ENCODE measurements at places on chromosomes 6 and 20. TPM values are rescaled to one million over a fixed set of nuclear protein-coding genes. Genes with fewer than 3 reads are reported as not detected.

Gene IL20RA
- polyA plus RNA-seq: 2.1 TPM

Gene PTPRT
- 0.53 TPM for polyA plus RNA-seq

Gene OXT
- polyA plus RNA-seq: 0.60 TPM

Gene AGER
- 28.0 TPM for polyA plus RNA-seq

Gene OVOL2
- polyA plus RNA-seq: 0.60 TPM

Gene ETV7
- polyA plus RNA-seq: not detected

Gene TTBK1
- polyA plus RNA-seq: 0.37 TPM

Gene TMC2
- polyA plus RNA-seq: 0.50 TPM

Gene GSTA3
- polyA plus RNA-seq: 0.52 TPM

DNA sequence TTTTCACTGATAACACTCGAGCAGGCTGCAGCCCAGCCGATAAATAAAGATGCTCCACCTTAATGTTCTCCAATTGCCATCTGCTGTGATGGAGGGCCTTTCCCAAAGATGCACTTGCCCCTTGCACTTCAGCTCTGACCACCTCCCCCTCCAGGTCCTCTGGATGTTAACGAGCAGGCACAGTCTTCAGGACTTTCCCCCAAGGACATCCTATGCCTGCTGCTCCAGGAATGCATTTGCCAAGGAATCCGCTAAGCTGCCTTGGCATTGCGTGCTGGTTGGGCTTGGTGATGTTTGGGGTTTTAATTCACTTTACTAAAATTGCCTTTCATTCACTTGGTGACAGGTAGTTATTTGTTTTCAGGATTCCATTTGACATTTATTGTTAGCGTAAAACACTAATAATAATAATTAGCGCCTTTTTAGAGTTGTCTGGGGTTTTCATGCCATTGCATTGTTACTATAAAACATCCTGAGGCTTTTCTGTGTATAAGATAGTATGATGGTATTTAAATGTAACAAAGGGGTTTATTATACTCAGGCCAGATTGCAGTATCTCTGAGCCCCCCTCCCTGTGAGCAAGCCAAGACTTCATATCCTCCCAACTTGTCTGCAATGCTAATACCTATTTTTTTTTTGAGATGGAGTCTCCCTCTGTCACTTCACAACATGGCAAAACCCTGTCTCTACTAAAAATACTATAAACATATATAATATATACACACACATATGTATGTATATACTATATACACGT, 66.7 kb upstream of the TSHZ2 start:
- no peak for DNase-seq

DNA sequence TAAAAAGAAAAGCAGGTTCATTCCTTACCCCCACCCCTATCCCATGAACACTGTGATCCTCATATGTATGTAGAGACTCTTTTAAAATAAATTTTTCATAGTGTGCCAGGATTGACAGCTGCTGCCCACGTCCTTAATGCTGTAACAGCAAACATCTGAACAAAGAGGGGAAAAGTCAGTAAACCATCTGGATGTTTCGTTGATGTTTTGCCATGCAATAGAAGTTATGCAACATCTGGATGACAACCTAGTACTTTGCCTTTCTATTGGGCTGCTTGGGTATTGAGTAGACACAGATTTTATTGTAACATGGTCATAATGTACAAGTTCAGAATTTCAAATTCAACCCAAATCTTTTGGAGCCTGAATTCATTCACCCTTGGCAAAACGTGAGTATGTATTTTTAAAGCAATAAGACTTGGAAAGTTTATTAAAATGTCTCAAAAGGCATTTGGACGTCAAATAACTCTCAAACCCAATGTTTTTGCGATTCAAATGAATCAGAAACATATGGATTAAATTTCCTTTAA, 500.3 kb downstream of the DHX35 start:
- DNase-seq: no peak

DNA sequence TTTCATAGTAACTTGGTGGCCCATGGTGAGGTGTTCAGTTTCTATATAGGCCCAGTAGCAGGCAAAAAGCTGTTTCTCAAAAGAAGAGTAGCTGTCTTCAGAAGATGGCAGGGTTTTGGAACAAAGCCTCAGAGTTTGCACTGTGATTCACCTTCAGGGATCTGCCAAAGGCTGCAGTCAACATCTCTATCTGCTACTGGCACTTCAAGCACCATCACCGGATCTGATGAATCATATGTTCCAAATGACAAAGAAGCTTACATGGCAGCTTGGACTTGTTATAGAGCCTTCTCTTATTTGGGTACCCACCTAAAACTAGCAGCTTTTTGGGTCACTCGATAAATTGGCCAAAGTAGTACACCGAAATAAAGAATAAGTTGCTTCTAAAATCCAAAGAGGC, 39.5 kb downstream of the PKIB start:
- DNase-seq: no peak

DNA sequence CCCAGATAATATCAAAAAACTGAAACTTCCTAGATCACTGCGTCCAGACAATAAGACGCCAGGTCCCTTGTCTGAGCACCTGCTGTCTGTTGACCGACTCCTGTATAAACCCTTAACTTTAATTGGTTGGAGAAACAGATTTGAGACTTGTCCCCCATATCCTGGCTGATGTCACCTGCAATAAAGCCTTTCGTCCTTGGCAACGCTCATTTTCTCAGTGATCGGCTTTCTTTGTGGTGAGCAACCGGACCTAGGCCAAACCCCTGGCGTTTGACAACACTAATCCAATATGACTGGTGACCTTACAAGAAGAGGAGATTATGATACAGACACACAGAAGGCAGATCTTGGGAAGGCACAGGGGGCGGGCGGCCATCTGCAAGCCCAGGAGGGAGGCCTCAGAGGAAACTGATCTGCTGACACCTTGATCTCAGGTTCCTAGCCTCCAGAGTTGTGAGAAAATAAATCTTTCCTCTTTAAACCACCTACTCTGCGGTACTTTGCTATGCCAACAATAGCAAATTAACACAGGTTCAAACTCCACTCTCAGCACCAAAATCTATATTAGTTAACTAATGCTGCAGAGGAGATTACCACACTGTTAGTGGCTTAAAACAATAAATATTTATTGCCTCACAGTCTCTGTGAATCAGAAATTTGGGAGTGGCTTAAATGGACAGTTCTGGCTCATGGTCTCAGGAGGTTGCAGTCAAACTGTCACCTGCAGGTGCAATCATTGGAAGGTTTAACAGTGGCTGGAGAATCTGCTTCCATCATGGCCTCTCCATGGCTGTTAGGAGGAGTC, 178.7 kb downstream of the OTOR start:
- no peak for DNase-seq

DNA sequence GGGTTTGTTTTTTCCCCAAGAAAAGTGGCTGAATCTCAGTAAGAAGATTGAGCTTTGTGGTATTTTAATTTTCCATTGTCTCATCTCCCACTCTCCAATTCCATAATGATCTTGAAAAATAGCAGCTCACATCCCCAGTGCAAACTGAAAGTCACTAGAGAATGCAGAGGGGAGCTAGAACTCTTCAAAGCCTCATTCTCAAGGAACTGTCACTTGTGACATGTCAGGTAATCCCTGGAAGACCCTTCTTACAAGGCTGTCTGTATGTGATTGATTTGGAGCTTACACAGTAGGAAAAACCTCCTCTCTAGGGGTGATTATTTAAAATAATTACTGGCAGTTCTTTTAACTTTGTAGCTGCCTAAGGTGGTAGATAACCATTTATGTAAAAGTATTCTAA, 420.4 kb downstream of the CDH26 start:
- DNase-seq: no peak

DNA sequence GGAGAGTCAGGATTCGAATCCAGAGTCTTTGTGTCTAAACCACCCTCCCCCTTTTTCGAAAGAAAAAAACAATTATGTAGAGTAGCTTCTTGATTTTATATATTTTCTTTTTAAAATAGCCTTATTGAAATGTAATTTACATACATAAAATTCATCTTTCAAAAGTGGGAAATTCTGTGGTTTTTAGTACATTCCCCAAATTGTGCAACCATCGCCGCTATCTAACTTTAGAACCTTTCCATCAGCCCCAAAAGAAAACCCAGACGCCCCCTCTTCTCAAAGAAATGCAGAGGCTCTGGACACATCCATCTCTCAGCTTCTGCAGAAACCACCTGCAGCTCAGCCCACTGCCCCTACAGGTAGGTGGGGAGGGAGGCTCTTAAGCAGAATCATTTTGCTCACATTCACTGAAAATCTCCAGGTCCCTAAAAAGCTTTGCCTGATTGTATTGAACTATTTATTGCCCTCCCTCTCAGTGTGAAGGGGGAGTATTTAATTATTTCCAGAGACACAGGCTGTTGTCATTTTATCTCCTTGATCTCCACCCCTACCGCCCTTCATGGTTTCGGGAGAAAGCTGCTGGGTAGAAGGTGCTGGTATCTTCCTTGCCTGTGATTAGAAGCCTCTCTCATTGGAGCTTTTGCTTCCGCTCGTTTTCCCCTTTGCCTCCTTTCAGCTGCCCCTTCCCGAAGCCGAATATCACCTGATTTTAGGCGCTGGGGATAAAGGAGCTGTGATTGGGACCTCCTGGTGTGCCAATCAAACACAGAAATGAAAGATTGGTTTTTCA, 68.7 kb upstream of the KCNG1 start:
- no peak for DNase-seq

GRCh38 chr6:109966299-109966698, 11.8 kb upstream of the GPR6 start:
- no peak for DNase-seq

DNA sequence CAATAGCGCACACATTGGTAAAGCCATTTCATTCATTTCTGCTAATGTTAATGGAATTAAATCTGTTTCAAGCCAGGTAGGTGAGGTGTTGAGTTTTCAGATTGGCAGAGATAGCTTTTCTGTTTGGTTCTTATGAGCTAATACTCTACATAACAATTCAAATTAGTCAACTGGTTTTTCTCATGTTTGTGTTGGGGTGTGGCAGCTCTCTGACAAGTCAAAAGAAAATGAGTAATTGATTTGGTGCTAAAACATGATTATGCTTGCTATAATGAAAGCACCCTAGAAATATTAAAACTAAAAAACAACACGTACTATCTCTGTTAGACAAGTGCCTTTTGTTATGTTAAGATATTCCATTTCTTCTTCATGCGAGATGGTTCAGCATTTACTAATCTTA, 13.6 kb downstream of the PPP1R14C start:
- DNase-seq: no peak

DNA sequence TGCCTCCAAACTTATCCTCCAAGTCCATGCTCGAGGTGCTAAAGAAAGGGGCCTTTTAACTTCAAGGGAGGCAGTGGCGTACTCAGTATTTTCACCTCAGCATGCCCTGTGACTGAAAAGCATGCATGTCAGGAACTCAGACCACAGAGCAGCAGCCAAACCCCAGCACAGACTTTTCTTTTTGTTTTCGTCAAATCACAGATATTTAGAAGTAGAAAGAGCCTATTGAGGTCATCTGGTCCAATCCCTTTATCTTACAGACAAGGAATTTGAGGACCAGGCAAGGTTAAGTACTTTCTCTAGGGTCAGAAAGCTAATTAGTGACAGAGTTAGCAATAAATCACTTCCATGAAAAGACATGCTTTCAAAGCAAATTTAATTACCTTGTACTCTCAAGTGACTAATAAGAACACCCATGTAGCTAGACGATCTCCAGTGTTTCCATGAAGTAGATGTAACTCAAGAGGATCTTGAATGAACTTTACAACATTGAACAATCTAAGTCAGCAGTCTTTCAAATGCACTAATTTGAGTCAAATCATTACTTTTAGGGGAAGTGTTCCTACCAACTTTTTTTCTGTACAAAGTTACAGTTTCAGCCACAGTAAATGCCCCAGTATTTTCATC, 35.9 kb downstream of the MOXD1 start:
- DNase-seq: no peak

DNA sequence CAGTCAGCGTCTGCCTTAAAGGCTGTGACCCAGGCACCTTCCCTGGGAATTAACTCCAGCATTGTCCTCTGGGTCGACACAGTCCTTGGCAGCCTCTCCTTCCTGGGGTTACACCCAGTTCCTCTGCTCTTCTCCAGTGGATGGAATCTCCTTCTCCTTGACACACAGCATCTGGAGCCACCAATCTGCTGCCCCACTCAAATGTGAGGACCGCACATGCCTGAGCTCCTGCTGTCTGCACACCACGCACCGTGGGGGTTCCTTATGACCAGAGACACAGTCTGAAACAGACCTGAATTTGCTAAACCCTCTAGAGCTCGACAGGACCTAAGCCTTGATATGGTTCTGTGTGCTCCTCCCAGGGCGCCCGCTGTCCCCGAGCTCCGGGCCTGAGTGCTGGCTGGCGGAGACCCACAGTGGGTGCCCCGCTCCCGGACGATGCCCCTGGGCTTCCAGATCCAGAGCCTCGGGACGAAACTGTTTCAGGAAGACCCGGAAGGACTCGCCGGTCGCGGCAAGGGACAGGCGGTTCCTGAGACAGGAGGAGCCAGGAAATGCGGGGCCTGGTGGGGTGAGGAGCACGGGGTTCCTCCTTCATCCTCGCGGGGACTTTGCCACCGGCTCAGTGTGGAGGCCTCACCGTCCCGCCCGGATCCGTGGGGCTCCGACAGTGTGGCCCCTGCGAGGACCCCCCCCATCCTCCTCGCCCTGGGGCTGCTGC, 2.5 kb upstream of the RAET1G start:
- no peak for DNase-seq

DNA sequence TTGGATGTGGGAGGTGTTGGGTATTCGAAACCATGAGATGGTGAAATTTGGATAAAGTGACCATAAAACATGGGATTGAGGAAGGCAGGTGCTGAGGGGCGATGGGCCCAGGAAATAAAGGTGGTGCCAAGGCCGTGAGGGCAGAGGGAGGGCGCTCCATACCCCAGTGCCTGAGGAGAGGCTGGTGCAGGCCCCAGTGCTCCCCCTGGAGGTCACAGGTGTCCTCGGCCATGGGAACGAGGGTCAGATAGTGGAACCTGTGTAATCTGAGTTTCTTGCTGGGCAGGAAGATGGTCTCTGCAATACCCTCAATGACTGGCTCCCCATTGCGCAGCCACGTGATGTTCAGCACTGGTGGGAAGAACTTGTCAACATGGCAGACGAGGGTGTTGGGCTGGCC, 16.2 kb downstream of the HLA-DPB1 start:
- DNase-seq: no peak

DNA sequence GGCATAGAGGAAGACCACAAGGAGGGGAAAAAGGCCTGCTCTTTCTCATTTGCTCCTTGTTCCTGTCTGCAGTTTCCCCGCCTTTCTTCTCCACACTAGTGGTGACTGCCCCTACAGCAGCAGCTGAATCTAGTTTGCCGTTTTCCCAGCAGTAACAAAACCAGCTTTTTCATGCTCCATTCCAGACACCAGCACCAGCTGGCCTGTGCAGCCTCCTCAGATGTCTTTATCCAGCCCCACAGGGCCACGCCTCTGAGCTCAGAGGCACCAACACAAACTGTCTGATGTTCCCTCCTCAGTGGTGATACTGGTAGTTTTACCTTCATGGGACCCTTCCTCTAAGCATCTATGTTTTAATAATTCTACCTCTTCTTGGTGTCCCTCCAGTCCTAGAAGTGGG, 70.4 kb upstream of the SLC24A3 start:
- no peak for DNase-seq

DNA sequence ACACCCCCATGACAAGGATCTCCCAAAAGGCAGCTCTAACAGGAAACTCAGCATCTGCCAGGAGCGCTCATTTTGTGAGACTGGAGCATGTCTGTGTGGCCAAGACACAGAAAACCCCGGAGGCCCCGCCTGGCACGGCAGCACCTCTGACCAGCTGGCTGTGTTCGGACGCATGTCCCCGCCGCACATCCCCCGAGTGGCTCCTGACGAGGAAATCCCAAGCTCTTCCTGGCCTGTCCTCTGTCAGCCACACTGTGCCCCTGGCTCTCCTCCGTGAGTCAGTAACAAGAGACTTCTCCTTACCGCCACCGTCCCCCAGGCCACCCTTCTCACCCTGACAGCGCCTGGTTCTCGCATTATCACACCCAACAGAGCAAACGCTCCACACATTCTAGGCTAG, 14.4 kb downstream of the SLC2A4RG start:
- DNase-seq: no peak

- no peak for DNase-seq
These were observed 324.2 kb upstream of the HSF2 start for GRCh38 chr6:122075084-122075838.
